ENCODE measurements at places on chromosomes 5 and 9. TPM values are rescaled to one million over a fixed set of nuclear protein-coding genes. Genes with fewer than 3 reads are reported as not detected.

The FBXO10 gene
- total RNA-seq: 5.9 TPM

The F2RL1 gene
- total RNA-seq: 3.7 TPM

The SCGB3A2 gene
- total RNA-seq: not detected

The NUTM2G gene
- total RNA-seq: not detected

GRCh38 chr9:134861595-134862334 lies 18.8 kb upstream of the FCN2 start:
- no peak for DNase-seq

DNA sequence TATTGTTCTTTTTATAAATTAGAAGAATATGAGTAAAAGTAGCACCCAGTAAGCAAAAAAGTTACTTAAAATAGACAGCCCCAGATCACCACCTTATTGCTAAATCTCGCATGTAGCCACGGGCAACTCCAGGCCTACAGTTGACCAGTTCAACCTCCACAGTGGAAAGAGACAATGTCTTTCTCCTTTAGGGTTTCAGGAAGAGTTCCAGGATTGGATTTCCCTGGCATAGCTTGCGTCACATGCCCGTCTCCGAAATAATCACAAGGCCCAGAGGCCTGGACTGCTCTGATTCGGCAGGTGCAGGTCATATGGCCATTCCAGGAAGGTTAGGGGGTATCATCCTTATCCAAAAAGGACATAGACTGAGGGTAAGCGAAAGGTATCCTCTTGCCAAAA lies 9.9 kb upstream of the PFDN1 start:
- DNase-seq: no peak

DNA sequence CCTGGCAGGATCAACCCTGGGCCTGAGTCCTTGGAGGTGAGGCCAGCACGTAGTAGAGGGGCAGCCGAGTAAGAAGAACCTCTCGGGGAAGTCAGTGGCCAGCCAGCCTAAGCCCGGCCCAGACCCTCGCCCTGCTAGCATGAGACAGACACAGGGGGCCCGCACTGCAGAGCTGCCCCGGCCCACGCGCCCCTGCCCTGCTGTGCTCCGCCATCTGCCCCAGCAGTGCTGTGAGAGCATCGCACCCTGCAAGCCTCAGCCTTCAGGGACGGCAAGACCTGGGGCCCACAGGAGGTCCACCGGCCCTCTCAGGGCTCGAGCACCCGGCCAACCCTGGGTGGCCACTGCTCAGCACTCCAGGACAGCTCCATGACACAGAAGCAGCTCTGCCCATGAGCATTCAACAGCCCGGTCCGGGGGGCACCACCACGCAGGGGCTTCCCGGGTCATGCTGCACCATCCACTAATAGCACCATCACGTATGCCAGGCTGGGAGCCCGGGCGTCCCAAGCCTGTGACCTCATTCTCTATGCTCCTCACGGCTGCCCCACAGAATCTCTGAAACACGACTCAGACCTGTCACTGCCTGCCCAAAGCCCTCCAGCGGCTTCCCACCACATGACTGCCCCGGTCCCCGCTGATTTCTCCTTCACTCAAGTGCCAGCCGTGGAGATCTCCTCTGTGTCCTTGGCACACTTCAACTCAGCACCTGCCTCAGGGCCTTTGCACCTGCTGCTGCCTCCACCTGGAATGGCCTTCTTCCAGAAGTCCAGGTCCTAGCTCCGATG lies 38.1 kb downstream of the ADAMTS2 start:
- peak; percentile 55 for DNase-seq

GRCh38 chr9:80664327-80665210 lies 1024.8 kb downstream of the TLE1 start:
- no peak for DNase-seq

DNA sequence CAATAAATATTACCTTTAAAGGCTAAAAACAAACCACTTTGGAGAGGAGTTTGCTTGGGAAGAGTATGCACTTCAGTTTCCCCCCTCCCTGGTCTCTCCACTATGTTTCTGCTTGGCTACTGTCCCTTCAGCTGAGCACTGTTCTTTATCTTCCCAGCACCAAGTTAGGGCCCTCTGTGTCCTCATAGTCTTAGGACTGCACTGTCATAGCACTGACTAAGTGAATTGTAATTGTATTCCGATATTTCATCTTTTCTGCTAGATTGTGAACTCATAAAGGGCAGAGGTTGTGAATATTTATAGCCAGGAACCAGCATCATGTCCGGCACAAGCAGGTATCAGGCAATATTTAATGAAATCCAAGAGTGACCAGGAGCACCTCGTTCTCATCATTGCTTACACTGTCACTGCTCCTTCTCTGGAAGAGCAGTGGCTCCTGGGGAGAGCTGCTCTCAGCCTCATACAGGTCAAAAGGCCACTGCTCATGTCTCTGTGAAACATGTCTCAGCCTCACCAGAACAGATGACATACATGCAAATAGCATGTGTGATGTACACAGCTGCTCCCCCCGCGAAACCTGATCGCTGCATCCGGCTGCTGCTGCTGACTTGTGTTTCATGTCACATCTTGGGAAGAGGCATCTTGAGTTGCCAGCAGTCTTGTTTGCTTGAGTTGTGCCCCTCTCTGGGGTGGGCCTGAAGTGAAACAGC lies 279.7 kb upstream of the MSX2 start:
- no peak for DNase-seq

DNA sequence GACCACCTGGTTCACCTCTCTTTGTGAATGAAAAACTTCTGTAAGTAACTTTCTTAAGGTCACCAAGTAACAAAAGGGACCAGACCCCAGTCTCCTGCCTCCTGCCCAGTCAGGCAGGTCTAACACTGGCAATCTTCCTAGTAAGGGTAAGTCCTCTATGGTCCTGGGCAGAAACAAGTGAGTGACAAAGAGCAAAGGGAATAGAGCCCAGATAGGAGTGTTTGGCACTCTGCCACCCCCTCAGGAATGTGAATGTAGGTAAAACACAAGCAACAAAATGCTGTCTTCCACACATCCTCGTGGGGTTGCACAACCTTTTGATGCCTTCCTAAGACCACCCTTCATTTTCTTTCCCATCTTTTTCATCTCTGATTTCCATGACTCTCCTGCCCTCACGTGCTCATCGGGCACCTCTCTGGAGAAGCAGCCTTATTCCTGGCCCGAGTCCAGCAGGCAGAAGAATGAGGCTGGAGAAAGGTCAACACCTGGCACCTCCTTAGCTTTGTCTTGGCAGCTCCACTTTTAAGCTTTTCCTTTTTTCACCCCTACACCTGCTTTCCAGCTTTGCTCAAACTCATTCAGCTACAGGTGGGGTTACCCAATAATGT lies 90.2 kb upstream of the LHFPL2 start:
- DNase-seq: no peak

DNA sequence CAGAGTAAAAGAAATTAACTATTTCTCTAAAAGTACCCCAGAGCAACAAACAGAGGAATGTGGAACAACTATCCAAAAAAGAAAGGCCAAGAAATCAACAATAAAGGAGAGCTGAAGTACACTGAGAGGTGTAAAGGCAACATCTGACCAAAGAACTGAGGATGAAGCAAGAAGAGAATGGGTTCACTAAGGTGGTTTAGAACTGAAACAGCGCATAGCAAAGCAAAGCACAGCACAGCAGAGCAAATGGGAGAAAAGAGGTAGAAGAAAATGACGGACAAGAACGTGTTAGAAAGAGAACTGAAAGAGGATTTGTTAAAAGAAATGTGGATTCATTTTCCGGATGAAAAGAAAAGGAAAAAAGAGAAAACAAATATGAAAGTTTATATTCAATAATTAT lies 25.8 kb downstream of the RFX3 start:
- DNase-seq: no peak

GRCh38 chr9:71213633-71214032 lies 92.2 kb upstream of the TRPM3 start:
- no peak for DNase-seq

DNA sequence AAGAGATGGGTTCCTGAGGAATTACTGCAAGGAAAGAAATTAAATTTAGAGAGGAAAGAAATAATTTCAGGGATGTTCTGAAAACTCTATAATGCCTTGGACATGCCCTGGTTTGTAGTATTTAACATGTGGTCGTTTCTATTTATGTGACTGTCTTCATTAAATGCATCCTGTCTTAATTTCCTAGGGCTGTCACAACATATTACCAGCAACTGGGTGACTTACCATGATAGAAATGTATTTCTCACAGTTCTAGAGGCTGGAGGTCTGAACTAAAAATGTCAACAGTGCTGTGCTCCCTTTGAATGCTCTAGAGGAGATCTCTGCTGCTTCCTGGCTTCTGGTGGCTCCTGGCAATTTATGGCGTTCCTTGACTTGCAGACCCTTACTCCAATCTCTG lies 287.7 kb downstream of the FBXL7 start:
- DNase-seq: no peak

GRCh38 chr9:15529566-15530324 lies 19.0 kb upstream of the PSIP1 start:
- no peak for DNase-seq

DNA sequence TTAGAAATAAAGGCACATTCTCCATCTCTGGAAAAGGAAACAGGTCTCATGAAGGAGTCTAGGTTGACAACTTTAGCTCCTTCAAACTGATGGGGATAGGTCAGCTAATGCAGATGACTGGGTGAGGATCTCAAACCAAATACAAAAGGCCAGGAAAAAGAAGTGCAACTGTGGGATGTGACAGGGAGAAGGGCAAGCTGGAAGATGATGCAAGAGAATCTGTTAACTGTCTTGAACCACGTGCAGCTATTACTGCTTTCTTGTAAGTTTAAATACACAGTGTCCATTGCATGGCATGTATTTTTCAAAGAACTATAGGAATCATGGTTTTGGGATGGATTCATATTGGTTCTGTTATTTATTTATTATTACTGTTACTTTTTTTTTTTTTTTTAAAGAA lies 331.8 kb downstream of the NDUFS4 start:
- DNase-seq: no peak

- DNase-seq: no peak
Measured at GRCh38 chr9:134456756-134457305, 130.6 kb downstream of the RXRA start.

- DNase-seq: no peak
Measured at GRCh38 chr9:37575001-37575400, 1.2 kb downstream of the FBXO10 start.

DNA sequence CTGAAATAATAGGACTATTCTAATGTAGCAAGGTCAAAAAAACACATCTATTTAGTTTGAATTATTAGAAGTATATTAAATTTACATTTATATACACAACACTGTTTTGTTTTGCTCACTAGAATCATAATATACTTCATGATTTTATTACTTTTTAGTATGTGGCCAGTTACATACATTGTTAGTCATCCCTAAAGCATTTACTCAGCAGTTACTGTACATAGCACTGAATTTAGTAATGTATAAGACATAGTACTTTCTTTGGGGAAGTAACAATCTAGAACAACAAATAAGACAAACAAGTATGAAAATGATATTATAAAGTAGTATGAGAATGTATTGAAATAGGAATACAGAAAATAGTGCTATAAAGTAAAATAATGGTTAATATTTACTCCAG lies 28.2 kb downstream of the ERCC8 start:
- no peak for DNase-seq

DNA sequence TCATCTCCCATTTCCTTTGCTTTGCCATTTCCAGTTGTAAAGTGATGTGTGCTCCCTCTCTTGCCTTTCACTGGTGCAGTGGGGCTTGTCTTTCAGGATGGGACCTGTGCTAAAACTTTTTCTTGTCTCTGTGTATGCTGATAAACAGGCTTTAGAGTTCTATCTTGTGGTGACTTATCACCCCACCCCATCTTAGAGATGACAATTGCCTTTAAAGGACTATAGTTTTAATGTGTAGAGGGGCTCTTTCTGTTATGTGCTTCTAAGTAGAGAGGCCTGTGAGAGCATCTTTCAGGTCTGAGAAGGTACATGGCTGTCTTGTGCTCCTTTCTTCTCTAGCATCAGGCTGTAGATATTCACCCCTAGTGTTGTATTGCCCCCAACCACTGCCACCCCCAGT lies 21.9 kb downstream of the MAN2A1 start:
- no peak for DNase-seq

All from cardiac septum (tissue), 1 donor.